ENCODE measurements at places on chromosomes 12 and 14.

DNA sequence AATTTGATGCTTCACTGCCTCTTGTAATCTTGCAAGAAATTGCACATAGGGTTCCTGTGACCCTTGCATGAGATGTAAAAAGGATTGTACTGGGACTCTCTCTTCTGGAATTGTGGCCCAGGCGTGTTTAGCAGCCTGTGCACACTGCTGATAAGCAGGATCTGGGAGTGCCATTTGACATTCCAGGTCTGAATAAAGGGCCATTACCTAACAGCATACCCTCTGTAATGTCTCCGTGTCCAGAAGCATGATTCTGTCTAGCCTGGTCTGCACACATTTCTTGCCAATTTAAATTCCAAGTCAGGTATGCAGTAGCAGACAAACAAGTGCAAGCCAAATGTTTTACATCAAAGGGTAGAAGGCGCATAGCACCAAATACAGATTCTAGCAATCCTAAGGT is 18.1 kb upstream of the MAPKAPK5 start:
- DNase-seq, result no peak

DNA sequence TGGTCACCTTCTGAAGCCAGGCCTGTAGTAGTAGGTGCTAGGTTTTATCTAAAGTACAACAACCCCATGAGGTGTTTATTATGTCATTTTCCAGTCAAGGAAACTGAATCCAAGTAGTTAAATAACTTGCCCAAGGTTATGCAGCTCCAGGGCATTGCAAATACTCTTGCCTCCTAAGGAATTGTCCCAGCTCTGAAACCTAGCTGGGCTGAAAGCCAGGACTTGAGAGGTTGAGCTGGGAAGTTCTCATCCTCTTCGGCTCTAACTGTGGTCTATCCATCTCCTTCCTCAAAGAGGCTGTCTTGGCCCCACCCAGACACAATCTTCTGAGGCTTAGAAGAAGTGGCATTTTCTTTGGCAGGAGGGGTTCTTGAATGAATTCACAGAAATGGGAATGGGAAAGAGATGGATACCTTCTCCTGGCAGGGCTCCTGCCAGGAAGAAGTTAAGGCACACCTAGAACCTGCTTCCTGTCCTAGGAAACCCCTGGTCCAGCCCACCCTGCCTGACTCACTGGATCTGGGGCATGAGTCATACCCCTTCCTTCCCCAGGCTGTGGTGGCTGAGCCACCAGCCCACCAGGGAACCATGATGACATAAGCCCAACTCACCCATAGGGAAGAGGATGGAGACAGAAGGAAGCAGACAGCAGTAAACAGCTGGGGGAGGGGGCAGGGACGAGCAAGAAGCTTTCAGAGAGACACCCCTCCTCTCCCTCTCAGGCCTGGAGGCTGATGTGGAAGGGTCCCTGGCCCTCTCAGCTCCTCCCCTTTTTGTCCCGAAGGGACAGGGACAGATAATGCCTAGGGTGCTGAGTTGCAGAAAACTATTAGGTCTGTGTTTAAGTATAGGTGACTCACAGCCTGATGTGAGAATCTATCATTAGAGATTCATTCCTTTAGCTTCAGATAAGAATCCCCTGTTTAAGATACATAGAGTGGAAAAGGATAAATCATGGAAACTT is 2.1 kb upstream of the PLEK2 start:
- peak; percentile 71 for DNase-seq

DNA sequence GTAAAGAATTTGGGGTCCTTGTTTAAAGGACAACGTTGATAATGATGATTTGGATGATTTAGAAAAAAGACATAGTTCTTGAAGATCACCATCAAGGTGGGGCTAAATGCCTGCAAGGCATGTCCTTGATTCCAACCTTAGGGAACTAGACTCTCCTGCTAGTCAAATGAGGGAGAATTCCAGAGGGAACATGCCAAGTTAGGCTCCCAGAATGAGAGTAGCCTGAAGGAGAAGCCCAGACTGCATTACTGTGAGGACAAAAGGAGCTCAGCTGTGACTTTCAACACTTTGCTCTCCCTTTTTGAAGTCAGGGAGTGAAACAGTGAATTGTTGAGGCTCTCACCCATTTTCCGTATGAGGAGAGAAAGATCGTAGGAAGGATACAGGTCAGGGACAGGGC is 95.2 kb upstream of the TBX3 start:
- DNase-seq, result no peak

GRCh38 chr14:23351681-23352505 is 794 bp downstream of the SLC22A17 start:
- DNase-seq, result no peak

GRCh38 chr12:13962699-13963098 is 18.7 kb downstream of the GRIN2B start:
- DNase-seq, result no peak

DNA sequence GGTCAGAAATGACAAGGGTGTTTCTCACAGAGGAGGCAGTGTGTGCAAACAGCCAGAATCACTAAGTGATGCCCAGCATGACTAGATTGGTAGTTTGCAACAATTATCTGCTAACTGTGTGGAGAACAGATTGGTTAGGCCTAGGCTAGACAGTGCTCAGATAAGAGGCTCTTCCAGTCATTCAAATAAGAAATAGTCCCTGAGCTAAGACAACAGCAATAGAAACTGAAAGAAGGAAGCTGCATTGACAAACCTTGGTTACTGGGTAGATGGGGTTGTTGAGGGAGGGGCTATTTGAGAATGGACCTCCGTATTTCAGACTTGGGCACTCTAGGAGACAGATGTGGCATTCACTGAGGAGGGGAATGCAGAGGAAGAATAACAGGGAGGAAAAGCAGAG is 255.0 kb upstream of the NPAS3 start:
- DNase-seq, result no peak

DNA sequence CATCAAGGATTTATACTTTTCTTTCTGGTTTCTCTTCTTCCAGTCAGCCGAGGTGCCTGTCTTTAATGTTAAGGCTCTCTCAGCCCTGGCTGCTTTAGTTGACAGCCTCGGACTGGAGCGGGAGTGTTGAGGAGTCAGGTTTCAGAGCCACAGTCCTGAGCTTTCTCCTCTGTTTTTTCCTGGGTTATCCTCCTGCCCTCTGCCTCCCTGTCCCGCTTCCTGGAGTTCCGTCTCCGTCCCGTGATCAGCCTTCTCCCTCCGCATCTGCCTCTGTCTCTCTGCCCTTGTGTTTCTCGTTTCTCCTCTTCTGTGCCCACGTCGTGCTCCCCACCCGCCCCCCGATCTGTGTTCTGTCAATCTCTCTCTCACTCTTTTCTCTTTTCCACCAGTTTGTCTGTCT is 33.0 kb downstream of the IQSEC3 start:
- no peak for DNase-seq
